ENCODE measurements at places on chromosomes 2 and 18. TPM values are rescaled to one million over a fixed set of nuclear protein-coding genes. Genes with fewer than 3 reads are reported as not detected.

DNA sequence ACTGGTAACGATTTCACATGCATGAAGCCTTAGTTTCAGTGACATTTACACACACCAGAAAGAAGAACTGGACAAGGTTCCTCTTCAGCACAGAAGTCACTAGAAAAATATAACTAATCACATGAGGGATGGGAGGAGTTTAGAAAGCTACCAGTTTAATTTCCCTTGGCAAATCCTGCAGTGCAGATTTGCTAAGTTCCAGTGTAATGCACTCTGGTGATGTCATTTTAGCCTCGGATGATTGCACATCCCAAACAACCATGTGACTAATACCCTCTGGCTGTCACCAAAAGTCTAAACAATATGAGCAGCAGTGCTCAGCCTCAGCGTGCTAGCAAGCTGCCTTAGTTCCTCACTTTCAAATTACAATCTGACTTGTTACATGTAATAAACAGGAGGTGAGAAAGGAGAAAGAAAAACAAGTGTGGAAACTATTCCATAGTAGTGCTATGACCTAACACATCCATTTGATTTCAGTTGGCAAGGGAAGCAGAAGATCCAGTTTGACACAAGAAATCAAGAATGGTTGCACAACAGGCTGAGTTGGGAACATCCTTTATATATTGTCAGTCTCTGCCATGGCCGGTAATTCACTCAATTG, 35.3 kb upstream of the PPP1CB start:
- DNase-seq = peak; percentile 93

DNA sequence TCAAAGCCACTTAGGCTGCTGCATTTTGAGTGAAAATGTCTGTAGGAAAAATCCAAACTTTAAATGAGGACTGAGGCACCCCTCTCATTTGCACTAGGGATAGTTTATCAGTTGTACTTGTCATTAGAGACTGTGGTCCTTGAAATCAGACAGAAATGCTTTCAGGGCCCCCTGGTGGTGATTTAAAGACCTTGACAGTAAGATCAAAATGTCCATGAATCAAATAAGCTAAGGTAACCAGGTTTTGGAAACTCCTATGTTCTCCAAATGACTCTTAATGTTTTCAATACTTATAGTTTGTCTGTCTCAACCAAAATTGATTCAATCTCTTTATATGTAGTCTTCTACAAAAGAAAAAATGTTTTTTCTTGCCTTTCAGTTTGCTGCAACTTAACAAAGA, 28.8 kb upstream of the DDX18 start:
- peak; percentile 68 for DNase-seq

DNA sequence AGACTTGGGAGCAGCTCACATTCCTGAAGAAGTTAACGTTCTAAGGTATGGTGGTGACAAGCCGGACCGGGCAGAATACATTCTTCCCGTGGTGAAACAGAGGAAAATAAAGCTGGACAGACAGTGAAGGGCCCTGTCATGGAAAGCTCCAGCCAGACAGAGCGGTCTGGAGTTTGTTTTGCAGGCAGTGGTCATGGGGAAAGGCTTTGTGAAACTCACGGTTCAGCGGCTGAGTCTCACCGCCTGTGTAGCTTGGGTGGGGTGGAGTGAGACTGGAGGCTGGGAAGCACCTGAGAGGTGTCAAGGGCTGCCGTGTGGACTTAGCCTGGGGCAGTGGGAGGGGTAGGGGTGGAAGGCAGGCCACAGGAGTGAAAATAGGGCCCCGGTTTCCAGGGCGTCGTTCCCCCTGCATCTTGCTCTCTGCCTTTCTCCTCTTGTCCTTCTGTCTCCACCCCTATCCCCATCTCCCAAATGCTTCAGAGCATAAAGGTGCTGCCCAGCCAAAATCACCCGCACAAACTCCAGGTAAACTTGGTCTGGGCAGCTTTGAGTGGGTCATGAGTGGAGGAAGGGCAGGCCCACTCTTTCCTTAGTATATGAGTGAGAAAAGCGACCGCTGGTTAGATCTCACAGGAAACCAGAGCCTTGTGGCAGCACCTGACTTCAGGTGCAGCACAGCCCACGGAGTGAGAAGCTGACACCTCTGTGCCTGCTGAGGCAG, 11.4 kb upstream of the SLC20A1 start:
- DNase-seq = no peak

DNA sequence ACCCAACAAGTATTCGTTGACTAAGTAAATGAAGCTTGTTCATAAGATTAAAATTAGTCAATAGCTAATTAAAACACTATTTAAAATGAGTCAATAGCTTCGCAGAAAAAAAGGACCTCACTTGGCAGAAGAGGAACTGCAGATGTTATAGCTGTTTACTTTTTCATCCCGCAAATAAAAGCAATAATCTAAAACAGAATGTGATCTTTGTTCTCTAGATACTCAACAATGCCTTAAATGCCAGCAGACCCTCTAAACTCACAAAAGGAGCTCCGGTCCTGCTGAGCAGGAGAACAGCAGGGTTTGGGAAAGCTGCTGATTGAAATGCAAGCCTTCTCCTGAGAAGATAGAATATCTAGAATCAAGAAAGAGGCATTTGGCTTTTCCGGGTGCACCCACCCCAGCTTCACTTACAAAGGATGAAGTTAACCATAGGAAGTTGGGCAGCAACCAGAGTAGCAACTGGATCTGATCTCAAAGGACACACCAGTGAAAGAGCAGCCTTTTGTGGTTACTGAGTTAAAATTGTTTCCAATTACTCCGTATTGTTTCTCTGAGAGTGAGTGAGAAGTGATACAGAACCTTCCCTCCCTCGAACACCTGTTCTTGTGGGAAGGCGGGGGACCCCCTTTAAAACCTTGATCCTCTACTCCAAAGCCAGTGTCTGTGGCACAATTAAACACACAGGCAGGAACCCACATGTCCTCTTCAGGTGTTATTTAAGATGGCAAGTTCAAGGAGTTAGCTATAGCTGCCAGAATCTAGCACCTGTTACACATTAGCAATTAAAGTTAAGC, 6.8 kb downstream of the CCBE1 start:
- peak; percentile 20 for DNase-seq

DNA sequence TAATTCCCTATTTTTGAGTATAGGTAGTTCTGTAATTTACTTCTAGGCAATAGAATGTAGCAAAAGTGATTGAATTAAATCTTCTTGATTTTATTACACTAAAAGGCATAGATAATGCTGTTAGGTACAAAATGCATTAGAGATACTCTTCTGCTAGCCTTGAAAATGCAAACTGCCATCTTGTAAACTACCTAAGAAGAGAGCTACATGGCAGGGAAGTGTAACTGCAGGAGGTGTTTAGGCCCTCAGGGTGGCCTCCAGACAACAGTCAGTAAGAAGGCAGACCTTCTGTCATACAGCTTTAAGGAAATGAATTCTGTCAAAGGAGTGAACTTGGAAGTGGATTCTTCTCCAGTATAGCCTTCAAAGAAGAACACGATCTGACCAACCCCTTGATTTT, 1396.8 kb upstream of the SLC39A10 start:
- no peak for DNase-seq

DNA sequence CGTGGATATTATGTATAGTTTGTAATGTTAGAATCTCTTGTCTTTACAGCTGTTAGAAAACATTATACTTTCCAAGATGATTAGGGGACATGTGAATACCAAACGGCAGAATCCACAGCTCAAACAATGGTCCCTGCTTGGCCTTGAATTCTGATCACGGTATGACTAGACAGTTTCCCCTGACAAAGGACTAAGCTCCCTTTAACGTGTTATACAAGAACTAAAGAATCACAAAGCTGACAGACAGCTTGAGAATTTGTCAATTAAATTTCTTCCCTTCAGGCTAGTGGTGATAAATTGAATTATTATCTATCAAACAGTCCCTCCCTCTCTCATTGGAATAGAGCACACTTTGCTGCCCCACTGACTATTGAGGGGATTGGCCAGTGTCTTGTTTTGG, 359.2 kb upstream of the ID2 start:
- DNase-seq = no peak

GRCh38 chr18:33755931-33756560, 178.0 kb downstream of the ASXL3 start:
- DNase-seq = peak; percentile 64

- DNase-seq = peak; percentile 22
Measured at GRCh38 chr2:98833172-98833916, 102.4 kb upstream of the MGAT4A start.

- peak; percentile 4 for DNase-seq
Measured at GRCh38 chr18:53950545-53950944, 273.9 kb downstream of the MBD2 start.

DNA sequence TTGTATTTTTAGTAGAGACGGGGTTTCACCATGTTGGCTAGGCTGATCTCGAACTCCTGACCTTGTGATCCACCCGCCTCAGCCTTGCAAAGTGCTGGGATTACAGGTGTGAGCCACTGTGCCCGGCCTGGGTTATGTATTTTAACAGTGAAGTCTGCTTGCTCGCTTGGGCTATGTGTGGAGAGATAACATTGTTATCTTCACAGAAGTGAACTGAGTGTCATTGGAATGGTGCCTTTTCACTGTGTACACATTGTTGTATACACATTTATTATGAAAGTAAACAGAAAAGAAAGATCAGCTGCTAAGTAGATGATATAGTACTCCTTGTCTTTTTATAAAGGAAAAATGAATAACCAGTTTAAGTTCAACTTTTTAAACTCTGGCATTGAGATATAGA, 30.4 kb downstream of the RNF138 start:
- no peak for DNase-seq

DNA sequence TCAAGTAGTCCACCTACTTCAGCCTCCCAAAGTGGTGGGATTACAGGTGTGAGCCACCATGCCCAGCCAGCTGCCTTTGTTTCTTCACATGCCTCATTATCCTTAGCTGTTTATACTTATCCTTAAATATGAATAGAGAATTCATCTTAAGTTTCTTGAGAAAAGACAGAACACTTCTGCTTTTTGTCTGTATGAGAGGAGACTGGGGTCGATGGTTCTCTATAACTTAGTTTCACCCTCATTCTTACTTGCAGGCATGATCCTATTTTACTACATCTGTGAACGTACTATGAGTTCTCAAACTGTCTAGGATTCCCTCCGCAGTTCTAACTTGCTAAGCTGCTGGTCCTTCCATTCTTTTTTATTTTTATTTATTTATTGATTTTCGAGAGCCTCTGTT, 20.4 kb downstream of the PPM1B start:
- DNase-seq = no peak

DNA sequence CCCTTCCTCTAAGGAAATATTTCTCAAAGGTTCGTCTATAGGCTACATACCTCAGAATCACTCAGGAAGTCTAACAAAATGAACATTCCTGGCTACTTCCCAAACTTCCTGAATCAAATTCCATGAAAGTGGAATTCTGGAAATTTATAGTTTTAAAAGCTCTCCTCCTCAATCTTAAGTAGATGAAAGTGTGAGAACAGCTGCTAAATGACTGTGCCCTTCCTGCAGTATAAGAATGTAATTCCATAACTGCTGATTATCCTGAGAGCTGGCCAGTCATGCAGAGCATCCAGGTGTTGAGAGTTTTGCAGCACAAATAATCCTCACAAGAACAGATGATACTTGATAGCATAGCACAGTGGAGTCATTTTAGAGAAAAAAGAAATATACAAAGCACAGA, 265.0 kb downstream of the KCNJ3 start:
- DNase-seq = no peak

DNA sequence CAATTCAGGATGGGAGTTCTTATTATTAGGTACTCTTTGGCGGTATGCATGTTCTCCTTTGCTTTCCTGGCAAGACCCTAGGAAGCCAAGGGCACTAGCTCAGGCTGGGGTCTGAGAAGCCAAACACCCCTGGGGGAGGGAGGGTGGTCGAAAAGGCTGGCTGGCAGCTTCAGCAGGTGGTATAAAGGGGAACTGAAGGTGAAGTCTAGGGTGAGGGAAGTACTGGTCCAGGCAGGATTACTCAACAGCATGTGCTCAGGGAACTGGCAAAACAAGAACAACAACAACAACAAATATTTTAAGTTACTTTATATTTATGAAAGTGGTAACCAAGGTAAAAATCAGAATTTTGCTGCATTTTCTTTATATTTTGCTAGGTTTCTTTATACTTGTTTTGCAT, 40.7 kb upstream of the PCBP1 start:
- no peak for DNase-seq

DNA sequence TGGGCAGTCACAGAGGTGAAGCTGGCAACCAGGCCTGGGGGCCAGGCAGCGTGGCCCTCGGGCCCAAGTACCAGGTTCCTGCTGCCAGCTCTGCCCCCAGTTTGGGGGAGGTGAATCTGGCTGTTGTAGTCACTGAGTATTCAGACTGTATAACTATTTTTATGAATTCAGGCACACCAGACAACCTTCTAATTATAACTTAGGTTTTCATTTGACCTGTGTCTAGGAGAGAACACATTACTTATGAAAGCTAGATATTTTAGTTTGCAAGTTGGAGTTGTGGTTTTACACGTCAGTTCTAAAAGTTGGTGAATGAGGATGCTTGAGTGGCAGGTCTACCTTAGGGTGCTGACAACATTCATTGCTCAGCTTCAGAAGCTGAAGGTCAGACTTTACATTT, 71.7 kb downstream of the LIMS1 start:
- no peak for DNase-seq

DNA sequence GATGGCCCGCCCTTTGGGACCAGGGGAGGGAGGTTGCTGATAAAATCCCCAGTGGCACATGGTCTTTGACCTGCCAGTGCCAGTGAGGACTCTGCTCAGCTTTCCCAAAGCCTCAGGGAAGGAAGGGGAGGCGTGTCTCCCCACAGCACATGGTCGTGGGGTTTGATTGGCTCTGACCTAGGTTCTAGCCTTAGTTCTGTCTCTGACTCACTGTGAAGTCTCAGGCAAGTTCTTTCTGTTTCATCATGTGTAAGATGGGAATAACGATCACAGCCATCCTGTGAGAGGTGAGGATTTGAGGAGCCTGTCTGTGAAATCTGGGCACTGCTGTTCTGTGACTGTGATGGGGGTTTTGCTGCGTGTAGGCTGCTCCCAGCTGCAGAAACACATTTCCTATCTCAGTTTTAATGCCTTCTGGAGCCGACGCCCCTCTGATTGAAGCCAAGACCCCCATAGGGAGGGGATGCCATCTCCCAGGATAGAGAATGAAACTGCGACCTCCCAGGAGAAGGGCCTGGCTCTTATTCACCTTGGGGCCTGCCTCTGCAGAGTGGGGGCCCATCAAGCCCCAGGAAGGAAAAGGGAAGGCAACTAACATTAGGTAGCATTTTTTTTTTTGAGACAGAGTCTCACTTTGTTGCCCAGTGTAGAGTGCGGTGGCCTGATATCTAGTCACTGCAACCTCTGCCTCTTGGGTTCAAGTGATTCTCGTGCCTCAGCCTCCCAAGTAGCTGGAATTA, 84.0 kb downstream of the DDX1 start:
- peak; percentile 2 for DNase-seq

DNA sequence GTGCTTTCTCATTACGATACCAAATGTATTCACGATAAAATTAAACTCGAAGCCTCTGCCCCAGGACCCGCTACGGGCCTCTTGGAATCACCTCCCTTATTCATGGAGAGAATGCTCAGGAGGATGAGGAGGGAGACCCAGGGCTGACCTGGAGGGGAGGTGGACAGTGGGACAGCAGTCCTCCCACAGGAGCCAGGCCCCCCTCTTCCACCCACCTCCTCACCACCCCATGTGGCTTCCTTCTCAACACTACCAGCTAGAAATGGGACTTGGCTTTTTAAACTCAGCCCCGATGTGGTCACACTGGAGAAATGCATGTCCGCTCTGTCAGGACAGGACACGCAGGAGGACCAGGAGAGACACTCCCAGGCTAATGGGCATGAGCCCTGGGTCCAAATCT, 147.9 kb upstream of the ID2 start:
- no peak for DNase-seq

The DLX1 gene
- total RNA-seq = 7.6 TPM

The TMEM247 gene
- not detected for total RNA-seq

The SOS1 gene
- 9.7 TPM for total RNA-seq

The C2orf49 gene
- 11.6 TPM for total RNA-seq

The HOXD11 gene
- total RNA-seq = not detected

The FBXO41 gene
- total RNA-seq = 7.7 TPM

The NMUR1 gene
- not detected for total RNA-seq

The ARHGAP15 gene
- total RNA-seq = not detected

The GLI2 gene
- total RNA-seq = 30.3 TPM
